ENCODE measurements at places on chromosomes 5 and 9.

- no peak for DNase-seq
These were observed 259.4 kb upstream of the EFNA5 start for GRCh38 chr5:107930092-107930491.

DNA sequence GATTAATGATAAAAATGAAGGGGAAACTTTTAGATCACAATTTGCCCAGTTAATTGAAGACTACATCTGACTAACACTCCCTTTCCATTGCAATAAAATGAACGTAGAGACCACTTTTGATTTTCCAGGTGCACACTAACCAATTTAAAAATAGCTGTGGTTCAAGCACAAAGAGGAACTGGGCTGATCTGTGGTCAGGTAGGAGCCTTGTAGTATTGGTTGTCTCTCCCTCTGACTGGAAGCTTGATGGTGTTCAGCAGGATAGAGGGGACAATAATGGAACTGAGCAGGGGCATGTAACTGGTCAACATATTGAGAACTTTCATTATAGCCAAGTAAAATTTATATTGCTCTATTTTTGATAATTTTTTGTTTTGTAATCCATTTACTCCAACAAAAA, 886.8 kb upstream of the SEMA6A start:
- DNase-seq = no peak

GRCh38 chr9:136192289-136193126, 12.4 kb downstream of the LHX3 start:
- no peak for DNase-seq

- DNase-seq = no peak
These were observed 21.3 kb downstream of the HMCN2 start for GRCh38 chr9:130286781-130287428.

DNA sequence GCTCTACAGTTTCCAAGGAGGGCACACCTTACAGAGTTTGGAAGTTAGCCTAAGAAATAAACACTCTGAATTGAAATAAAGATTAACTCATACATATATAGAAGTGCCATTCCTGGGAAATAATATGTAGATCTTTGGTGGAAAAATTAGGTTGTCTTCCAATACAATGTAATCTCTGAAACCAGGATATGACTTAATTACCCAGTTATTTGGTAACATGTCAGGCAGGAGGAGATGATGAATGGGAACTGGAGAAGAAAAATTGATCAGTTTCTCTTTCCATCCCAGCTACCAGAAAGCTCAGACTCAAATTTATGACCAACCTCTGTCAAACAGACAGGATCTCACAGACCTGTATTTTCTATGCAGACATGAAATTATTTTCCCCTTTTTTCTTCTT, 215.2 kb upstream of the SNX2 start:
- no peak for DNase-seq

DNA sequence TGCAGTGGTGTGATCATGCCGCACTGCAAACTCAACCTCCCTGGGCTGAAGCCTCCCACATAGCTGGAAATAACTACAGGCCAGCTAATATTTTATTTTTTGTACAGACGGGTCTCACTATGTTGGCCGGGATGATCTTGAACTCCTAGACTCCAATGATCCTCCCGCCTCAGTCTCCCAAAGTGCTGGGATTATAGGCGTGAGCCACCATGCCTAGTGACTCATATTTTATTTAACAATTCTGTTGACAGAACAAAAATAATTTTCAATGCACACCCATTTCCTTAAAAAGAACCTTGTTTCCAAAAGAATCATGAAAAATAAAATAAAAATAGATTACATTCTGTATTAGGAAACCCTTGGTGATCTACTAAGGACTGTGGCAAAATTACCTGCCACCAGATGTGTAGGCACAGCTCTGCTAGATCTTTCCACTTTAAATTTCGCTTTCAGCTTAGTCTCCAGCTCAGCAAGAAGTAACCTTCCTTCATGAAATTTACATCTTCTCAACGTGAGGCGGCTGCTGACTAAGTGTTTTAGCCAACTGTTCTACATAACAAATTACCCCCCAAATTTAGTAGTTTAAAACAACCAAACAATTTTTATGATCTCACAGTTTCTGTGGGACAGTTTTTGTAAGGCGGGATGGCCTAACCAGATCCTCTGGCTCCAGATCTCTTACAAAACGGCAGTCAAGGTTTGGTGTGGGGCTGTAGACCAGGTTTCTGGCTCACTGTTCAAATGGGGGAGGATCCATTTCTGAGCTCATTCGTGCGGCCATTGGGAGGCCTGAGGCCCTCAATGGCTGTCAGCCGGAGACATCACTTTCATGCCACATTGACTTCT, 32.6 kb upstream of the GOLPH3 start:
- DNase-seq = no peak

DNA sequence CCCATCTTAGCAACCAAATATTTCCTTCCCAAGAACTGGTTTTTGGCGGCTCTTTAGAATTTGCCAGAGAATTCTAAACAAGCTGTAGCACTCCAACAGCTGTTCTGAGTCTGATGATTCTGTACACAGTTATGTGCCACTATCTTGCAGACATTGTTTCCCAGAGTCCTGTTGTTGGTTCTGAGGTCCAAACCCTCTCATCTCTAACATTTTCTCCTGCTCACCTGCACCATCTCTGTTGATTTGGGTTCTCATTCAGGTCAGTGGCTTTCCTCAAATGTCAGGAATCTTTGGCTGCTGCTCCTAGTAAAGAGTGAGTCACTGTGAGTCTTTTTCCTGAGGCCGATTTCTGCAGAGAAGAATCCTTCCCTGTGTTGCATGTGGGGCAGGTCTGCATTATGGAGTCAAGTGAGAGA, 50.0 kb downstream of the CAMSAP1 start:
- DNase-seq = no peak

DNA sequence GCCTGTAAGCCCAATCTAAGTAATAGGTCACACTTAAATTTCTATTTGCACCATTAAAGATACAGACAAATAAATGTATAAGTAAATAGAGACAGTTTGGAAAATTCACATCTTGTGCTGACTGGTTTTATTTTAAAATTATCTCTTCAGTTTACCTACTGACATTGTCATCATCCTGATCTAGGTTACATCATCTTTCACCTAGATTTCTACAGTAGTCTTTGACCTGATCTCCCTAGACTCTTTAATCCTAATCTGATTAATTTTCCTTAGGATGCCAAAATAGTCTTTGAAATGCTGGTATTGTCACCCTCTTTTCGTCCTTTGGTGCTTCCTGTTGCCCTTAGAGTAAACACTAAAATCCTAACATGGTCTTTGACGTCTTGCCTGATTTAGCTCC, 43.9 kb downstream of the NDUFS4 start:
- no peak for DNase-seq

DNA sequence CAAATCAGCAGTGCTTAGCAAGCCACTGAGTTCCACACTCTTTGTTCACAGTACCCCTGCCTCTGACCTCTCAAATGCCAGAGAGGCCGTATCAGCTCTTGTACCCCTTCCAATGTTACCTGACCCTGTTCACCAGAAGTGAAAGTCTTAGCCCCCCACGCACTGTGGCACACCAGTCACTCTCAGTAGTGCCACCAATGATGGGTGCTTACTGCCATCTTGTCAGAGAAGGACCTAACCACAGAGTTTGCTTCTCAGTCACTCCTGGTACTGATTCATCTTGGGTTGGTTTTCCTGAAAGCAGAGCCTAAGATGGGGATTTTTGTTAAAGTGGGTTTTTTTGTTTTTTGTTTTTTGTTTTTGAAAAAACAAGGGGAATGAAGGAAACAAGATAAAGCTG, 28.8 kb upstream of the PANK3 start:
- no peak for DNase-seq

GRCh38 chr9:123590499-123590898, 234.5 kb downstream of the CRB2 start:
- DNase-seq = no peak

- no peak for DNase-seq
These were observed 120.6 kb downstream of the DAB2IP start for GRCh38 chr9:121771851-121772599.

All from NCI-H524 treated with DMSO at 0.1 percent for 48 hours (cell line).